ENCODE measurements at places on chromosomes 12 and 14.

DNA sequence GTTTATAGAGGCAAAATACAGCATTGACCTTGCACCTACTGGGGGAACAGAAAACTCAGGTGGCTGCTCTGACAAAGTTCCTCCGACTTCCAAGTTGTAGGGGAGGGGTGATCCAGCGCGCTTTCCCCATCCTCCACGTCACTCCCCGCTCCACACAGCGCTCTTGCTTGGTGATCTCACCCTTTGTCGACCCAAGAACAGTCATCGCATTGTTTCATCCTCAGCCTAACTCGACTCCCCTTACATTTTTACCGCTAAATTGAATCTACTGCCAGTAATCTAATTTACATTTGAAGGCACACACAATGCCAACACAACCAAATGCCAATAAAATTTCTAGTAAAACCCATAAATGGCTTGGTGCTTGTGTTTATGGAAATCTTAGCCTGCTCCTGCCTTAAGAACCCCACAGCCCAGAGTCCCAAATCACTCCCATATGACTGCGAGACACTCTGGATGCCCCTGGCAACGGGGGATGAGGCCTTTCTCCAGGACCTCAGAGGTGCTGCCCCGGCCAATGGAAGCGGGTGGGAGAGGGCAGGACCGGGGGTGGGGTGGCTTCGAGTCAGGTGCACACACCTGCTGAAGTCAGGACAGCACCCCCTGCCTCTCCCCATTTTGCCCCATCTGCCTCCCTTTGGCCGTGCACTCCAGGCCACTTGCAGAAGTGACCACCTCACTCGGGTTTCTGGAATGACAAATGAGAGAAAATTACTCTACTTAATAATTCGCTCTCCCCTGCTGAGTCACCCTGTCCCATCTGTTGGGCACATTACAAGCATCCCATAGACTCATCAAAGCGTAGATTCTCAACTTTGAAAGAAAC lies 98.2 kb upstream of the GSC start:
- no peak for DNase-seq

DNA sequence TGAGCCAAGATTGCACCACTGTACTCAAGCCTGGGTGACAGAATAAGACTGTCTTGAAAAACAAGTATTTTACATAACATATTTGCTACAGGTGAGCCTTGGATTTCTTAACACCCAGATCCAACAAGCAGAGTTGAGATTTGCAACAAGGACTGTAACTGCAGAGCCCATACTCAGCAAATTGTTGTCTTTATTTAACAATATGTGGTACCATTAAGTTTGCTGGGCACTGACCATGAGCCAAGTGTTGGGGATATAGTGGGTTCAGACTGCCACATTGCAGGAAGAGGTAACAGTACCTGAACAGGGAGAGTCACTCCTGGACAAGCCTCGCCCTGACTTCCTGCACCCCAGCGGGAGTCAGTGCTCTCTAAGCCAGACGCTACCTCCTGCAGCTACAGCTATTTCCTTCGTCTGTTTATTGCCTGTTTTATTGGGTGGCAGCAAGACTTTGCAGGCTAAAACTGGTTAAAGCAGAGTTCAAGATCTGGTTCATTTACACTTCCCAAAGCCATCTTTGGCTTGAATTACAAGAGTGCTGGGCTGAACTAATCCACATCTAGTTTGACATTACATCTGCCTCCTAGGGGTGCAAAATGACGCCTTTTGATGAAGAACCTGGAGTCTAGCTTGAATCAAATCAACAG lies 12.5 kb downstream of the AHSA1 start:
- no peak for DNase-seq

GRCh38 chr12:111221062-111222026 lies 147.6 kb downstream of the PHETA1 start:
- no peak for DNase-seq

DNA sequence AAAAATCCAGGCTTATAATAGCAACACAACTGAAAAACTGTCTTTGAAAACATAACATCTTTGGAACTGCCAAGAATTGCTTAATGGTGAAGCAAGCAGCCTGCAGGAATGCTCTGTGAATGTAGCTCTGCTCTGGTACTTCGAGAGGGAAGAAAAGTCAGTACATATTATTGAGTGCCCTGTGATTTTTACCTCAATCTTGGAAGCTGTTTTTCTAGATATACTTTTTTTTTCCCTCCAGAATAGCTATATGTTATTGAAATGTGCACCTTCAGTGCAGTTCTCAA lies 508.1 kb downstream of the PCNX1 start:
- DNase-seq, result no peak

DNA sequence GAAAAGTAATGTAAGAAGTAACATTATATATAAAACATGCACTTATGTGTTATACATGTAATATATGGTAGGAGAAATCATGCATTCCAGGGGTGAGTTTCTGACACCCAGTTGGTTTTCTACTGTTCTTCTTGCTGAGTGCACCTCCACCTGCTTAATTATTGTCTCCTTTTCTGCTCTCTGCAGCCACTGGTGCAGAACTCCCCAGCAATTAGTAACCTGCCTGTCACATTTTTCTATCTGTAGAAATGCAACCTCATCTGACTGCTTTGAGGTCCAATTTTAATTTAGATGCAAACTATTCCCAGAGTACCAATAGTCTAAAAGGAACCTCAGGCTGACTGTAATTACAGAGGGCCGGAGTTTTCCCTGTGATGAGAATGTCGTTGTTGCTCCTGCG lies 842.1 kb downstream of the AACS start:
- no peak for DNase-seq

DNA sequence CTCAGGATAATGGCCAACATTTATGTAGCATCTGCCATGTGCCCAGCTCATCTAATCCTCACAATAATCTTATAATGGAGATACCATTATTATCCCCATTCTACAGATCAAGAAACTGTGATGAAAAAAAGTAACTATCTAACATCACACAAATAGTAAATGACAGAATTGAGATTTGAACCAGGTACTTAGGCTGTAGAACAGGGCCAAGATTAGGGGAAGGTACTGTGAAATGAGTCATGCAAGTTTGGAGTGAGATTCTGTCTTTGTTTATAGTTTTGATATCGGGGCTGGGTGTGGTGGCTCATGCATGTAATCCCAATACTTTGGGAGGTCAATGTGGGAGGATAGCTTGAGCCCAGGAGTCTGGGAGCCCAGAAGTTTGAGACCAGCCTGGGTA lies 1.3 kb upstream of the GNPTAB start:
- no peak for DNase-seq

DNA sequence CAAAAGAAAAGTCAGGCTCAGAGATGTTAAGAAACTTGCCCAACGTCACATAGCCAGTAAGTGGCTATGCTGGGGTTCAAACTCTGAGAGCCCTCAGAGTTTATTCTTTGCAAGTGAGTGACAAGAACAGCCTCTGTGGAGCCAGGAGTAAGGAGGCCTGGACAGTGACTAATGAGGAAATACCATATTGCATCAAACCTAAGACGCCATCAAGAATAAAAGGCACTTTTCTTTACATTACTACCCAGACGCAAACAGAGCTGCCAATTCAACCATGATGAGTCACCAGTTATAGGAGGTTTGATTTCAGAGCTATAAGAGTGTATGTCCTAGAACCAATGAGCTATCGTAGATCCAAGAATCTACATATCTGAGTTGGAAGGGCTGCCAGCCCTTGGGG lies 9.4 kb downstream of the TNFRSF1A start:
- DNase-seq, result no peak

DNA sequence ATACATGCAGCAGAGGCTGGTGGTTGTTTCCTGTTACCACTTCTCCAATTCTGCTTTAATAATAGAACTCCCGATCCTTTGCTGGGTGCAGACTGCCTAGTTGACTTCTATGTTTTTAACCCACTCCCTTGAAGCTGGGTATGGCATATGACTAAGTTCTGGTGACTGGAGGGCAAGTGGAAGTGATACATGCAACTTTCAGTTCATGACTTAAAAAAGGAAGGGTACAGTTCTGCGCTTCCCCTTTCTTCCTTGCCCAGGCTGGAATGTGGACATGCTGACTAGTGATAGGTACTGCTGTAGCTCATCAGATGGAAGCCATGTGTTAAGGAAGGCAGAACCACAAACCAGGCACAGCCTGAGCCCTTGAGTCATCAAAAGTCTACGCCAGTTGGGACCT lies 2.4 kb upstream of the A2M start:
- DNase-seq, result no peak

DNA sequence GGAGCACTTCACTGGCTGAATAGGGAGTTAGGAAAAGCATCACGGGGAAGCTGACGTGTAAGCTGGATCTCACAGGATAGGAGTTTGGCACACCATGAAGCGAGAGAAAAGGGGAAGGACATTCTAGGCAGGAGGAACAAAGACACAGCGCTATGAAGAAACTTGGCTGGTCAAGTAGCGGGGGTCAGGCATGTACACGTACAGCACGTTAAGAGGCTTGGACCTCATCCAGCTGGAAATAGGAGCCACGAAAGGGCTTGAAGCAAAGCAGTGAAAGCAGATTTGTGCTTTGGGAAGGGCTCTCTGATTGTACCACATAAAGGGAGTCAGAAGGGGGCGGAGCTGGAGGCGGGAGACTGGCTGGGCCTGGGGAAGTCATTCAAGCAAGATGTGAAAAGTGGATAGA lies 19.6 kb upstream of the GALNT8 start:
- DNase-seq, result no peak

DNA sequence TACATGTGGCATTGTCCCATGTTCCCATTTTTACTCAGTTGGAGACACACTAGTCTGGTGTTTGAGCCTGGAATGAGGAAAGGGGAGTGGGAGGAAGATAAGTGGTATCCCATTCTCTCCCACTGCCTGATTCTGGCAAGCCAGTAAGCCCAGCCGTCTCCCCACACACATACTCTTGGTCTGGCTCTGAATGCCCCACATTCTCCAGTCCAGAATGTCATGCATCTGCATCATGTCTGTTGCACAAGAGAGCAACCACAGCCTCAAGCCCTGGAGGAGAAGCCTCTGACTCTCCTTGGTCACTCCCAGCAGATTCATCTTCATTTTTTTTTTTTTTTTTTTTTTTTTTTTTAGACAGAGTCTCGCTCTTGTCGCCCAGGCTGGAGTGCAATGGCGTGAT lies 48.0 kb downstream of the DRAM1 start:
- no peak for DNase-seq

DNA sequence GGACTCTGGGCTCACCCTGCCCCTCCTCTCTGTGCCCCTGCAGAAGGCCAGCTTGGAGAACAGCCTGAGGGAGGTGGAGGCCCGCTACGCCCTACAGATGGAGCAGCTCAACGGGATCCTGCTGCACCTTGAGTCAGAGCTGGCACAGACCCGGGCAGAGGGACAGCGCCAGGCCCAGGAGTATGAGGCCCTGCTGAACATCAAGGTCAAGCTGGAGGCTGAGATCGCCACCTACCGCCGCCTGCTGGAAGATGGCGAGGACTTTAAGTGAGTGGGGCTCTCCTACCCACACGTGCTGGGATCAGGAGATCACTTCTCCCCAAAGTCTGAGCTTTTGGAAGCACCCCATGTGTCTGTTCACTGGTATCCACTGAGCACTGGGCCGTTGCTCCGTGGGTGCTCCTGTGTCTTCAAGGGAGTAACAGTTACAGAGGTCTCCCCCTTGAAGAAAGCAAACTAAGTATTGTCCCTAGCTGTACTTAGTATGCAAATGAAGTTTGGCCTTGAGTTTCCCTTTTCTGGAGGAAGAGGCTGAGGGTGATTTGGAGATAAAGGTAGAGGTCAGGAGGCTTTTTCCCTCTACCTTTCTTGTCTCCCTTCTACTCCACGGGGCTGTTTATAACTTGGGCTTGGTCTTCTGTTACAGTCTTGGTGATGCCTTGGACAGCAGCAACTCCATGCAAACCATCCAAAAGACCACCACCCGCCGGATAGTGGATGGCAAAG lies 3.3 kb downstream of the KRT18 start:
- no peak for DNase-seq

DNA sequence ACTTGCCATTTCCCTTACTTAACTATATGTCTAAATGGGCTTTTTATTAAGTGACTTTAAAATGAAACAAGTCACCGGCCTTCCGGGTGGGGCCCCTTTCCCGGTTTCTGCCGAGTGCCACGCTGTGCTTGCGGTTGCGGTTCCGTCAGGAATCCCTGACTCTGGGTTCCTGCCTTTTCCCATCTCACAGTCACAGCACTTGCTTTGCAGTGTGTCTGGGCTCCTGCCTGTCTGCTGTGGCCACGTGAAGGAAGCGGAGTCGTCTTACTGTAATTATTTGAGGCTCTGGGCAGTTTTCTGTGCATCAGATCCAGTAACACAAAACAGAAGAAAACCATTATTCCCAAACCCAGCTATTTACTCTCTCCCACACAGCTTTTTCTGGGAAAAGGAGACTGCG lies 44.0 kb upstream of the FRMD6 start:
- peak; percentile 70 for DNase-seq

DNA sequence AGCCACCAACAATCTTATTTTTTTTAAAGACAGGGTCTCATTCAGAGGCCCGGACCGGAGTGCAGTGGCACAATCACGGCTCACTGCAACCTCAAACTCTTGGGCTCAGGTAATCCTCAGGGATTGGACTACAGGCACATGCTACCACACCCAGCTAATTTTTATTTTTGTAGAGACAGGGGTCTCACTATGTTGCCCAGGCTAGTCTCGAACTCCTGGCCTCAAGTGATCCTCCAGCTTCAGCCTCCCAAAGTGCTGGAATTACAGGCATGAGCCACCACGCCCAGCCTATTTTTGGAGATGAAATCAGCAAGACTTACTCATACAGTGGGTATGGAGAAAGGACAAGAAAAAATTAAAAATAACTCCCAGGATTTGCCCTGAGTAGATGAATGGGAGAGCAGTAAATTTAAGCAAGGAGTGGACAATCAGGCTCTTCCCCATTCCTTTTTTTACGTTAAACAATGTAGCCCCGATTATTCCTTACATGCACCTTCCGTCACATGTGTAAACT lies 13.2 kb downstream of the FMNL3 start:
- DNase-seq, result no peak
